ENCODE measurements at places on chromosomes 12 and 14.

GRCh38 chr12:54042970-54043853 is 10.4 kb downstream of the HOXC5 start:
- DNase-seq: no peak

GRCh38 chr14:29836395-29836794 is 91.3 kb downstream of the PRKD1 start:
- DNase-seq: no peak

- no peak for DNase-seq
Measured at GRCh38 chr14:64137657-64138290, 156.4 kb downstream of the ESR2 start.

DNA sequence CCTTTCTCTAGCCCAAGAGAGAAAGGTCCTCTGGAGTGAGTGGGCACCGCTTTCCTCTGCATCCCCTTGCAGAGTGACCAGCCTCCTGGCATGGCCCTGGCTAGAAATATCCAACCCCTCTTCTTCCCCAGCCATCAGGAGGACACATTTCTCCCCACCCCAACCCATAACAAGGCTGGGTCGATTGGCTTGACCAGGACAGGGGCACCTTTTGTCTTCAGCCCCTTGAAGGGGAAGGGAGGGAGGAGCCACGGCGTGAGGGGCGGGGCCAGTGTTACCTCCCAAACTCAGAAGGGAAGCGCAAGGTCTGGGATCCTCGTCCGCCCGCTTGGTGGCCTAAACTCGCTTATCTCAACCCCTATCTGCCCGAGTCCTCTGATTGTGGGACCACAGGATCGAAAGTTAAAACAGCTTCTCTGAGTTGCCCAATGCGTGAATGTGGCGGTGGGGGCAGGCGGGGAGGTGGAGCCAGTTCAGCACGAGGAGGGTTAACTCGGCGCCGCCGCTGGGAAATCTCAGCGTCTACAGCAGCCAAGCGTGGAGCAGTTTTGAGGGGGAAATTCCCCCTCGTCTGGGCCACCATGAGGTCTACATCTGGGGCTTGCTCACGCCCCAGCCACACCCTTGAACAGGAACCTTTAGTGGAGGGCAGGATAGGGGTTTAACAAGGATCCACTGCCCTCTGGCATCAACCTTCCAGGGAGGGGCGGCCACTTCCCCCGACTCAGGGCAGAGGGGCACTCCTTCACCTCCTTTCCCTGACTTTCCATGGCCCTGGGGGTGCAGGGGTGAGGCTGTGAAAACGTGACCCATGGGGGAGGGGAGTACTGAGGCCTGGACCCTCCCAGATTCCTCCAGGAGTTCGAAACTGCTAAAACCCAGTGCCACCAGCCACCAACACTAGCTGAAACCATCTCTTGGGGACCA is 795 bp downstream of the STAT6 start:
- peak; percentile 81 for DNase-seq

- no peak for DNase-seq
Measured at GRCh38 chr12:15209782-15210181, 11.4 kb downstream of the RERG start.

- no peak for DNase-seq
Measured at GRCh38 chr12:16325426-16325825, 22.0 kb upstream of the MGST1 start.

Data from GM06990 (cell line).